ENCODE measurements at places on chromosomes 3 and 15.
A peak's percentile ranks its signal among the peaks of the same experiment; 100 is the strongest.

GRCh38 chr3:51280176-51280575 is 104.9 kb upstream of the MANF start:
- no peak for DNase-seq

- no peak for DNase-seq
Measured at GRCh38 chr15:38085931-38086568, 151.6 kb downstream of the TMCO5A start.

- peak; percentile 68 for DNase-seq
Measured at GRCh38 chr3:151468284-151468917, 7.5 kb upstream of the IGSF10 start.

DNA sequence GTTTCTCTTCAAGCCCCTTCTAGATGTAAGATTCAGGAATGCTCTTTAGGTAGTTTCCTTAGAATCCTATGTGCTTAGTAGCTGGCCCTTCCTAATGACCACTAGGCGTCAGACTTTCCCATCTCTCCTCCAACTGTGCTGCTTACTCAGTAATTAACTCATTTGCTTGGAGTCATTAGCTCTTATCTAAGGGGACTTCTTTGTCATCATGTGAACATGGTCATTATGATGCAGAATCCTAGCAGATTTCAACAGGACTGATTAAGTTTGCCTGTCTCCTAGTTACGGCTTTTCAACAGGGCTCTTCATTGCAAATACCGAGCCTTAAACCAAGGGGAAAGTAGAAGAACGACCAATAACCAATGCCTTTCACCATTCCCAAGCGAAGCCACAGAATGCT is 46.4 kb downstream of the GJD2 start:
- DNase-seq = no peak

GRCh38 chr3:147409143-147410115 is at the start of gene ZIC1:
Gene ZIC1, plus strand, starts transcription at chr3:147409365. Its CDS starts 748 bp downstream, at chr3:147410113.
- no peak for DNase-seq

GRCh38 chr3:120908795-120909601 is 993 bp downstream of the STXBP5L start:
- DNase-seq = no peak

GRCh38 chr3:11306817-11307589 is 34.8 kb downstream of the ATG7 start:
- DNase-seq = no peak

- no peak for DNase-seq
Measured at GRCh38 chr3:69809076-69809835, 70.0 kb downstream of the MITF start.
